ENCODE measurements at places on chromosomes 11 and 22.

DNA sequence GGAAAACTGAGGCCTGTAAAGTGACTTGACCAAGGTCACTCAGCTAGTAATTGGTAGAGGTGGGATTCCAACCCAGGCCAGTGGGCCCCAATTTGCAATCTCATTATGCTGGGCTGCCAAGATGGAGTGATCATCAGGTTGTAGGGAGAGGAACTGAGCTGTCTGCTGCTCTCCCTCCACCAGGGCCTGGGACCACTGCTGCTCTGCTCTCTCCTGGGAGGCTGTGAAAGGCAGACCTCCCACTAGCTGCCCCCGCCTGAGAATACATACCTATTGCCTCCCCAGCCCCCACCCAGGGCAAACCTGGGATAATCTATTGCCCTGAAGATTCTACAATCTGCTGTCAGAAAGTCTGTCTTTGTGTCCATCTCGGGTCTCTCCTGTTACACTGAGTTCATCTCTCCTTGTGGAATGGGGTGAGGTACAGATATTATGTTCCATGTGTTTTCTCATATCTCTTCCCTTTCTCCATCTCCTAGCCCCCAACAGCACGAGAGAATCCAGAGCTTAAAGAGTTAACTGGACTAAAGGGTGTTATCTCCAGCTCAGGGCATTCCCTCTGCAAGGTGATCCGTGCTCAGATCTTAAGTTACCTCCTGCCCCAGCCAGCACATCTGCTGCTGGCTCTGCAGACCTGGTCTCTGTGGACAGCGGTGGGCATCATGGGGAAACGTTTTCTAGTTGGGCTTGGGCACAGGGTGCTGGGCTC is 5.6 kb downstream of the NECTIN1 start:
- no peak for DNase-seq

DNA sequence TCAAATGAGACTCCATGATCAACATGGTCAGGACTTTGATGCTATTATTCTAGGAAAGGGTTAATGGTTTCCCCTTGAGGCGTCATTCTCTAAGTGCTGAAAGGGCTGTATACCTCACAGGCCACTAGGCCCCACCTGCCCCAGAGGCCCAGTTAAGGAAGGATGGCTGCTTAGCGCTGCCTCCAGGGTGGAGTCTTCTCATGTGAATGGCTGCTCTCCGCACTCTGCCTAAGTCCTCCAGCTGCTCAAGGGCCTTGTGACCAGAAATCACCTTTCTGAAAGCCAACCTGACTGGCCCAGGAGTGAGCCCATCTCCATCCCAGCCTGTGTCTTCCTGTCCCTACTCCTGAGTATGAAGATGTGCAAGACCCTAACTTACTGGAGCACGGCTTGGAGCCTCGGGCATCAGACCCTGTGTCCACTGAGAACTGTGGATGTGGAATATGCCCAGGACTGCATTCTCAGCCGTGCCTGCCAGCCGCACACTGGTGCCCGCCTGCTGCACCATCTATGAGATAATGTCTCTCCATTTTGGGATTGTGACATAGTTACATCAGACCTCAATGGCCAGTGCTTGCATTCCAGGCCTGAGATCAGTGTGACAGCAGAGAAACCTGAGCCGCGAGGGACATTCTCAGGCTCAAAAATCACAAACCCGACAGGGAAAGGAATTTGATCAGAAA is 51.0 kb downstream of the SNX19 start:
- no peak for DNase-seq

GRCh38 chr22:17242641-17243040 is 23.4 kb upstream of the ADA2 start:
- DNase-seq: no peak

DNA sequence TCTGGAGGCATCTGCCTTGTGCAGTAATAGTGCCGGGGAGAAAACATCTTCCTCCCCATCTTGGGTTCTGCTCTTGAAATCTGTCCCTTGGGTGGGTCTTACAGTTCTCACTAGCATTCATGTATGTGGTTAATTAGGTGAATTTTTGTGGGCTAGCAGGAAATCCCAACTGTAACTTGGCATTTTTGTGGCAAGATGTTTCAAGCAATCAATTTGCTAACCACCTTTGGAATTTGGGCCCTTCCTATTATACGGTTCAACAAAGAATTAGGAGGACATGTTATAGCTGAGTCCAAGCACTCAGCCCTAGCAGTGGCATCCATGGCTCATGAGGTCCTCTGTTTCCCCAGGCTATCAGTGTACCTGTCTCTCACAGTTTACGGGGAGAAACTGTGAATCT is 89.1 kb upstream of the MTNR1B start:
- DNase-seq: peak; percentile 24

All from RPMI7951 (cell line).